ENCODE measurements at places on chromosomes 13 and 19. TPM values are rescaled to one million over a fixed set of nuclear protein-coding genes. Genes with fewer than 3 reads are reported as not detected.

The ADGRE1 gene
- 0.04 TPM for polyA plus RNA-seq

The C19orf33 gene
- polyA plus RNA-seq, result 10.7 TPM

The GJA3 gene
- 13.6 TPM for polyA plus RNA-seq

The IL27RA gene
- 7.3 TPM for polyA plus RNA-seq

The NAPSA gene
- 9.4 TPM for polyA plus RNA-seq

The KCTD4 gene
- polyA plus RNA-seq, result 0.83 TPM

The CAMSAP3 gene
- 12.3 TPM for polyA plus RNA-seq

The NLRP7 gene
- polyA plus RNA-seq, result 0.08 TPM

The CEACAM20 gene
- polyA plus RNA-seq, result not detected

The SUPT5H gene
- 141 TPM for polyA plus RNA-seq

The PCID2 gene
- 57.0 TPM for polyA plus RNA-seq

The SLC8A2 gene
- 0.08 TPM for polyA plus RNA-seq

The CRB3 gene
- 25.1 TPM for polyA plus RNA-seq
